Activated T-helper 2 cell treated with anti-CD3 and anti-CD28 coated beads, Interferon-gamma antibody, Interleukin-2, Interleukin-4, amounts not matched to agents 10 μg/mL and 5 μg/mL and 100 μg/mL, durations not matched to agents 14 hours and 24 hours and 36 hours (primary cell): ENCODE measurements at places on chromosomes 13 and 19. TPM values are rescaled to one million over a fixed set of nuclear protein-coding genes. Genes with fewer than 3 reads are reported as not detected.

The KCNN4 gene
- 98.0 and 98.7 TPM in 2 replicates for total RNA-seq

DNA sequence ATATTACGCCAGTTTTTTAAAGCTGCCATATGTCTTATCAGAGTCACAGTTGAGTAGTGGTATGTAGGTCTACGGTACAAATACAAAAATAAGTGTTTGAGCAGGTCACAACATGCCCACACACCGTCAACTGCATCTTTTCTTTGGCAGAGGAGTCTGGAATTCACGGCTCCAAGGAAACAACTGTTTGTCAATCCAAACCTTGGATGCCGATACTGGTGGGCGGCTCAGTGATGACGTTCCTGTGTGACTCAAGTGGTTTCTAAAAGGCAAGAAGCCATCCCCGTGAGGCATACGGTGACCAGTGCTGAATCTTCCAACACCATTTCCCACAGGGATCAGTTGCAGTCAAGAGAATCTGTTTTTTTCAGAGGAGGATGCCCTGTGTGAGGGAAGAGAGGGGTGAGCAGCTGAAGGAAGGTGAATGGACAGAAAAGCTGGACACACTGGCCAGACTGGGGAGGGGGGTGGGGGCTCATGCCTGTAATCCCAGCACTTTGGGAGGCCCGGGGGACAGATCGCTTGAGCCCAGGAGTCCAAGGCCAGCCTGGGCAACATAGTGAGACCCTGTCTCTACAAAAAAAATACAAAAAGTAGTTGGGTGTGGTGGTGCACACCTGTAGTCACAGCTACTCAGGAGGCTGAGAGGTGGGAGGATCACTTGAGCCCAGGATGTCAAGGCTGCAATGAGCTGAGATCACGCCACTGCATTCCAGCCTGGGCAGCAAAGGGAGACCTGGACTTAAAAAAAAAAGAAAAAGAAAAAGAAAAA lies 22.8 kb upstream of the CEBPG start:
- DNase-seq: no peak

- DNase-seq: peak; percentile 31
Observed at GRCh38 chr19:41997121-41997850, 3.3 kb upstream of the ATP1A3 start.

- DNase-seq: no peak
Observed at GRCh38 chr19:7597689-7598088, 2.0 kb downstream of the CAMSAP3 start.

GRCh38 chr19:55255618-55256423 lies 3.0 kb downstream of the PPP6R1 start:
- peak; percentile 27 for DNase-seq
